ENCODE measurements at places on chromosomes 4 and X.

DNA sequence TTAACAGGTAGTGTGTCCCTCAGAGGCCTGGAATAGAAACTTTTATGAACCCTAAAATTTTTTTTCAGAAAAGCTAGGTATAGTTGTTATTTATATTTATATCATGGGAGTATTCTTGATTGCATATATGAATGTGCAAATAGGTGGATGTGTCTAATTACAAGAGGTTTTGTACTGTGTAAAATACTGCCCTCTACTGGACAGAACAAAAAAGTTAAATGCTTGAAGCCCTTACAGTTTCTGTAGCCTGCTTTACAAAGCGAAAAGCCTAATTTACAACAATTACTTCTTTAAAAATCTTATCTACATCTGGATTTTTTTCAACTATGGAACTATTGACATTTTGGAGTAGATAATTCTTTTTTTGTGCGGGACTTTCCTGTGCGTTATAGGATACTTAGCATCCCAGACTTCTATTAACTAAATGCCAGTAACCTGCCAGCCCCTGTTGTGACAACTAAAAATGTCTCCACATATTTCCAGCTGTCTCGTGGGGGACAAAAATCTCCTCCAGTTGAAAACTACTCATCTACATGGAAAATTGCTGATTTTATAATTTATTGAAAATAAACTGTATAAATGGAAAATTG lies 35.1 kb downstream of the ENPEP start:
- no peak for DNase-seq

DNA sequence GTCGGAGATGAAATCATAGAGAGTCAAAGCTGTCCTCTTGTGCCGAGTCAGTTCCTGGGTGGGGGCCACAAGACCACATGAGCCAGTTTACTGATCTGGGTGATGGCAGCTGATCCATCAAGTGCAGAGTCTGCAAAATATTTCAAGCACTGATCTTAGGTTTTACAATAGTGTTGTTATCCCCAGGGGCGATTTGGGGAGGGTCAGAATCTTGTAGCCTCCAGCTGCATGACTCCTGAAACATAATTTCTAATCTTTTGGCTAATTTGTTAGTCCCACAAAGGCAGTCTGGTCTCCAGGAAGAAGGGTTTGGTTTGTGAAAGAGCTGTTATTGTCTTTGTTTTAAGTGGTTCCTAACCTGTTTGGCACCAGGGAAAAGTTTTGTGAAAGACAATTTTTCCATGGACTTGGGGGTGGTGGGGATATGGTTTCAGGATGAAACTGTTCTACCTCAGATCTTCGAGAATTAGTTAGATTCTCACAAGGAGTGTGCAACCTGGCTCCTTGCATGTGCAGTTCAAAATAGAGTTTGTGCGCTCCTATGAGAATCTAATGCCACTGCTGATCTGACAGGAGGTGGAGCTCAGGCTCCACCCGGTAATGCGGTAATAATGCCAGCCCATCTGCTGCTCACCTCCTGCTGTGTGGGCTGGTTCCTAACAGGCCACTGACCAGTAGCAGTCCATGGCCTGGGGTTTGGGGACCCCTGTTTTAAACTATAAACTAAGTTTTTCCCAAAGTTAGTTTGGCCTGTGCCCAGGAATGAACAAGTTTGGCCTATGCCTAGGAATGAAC lies 29.2 kb downstream of the METAP1 start:
- DNase-seq, result no peak

- no peak for DNase-seq
Observed at GRCh38 chr4:104494822-104495559, at the start of gene CXXC4. TSS of gene CXXC4 (minus strand) at chr4:104494894. CDS start at chr4:104491802, 3,092 bp downstream.

DNA sequence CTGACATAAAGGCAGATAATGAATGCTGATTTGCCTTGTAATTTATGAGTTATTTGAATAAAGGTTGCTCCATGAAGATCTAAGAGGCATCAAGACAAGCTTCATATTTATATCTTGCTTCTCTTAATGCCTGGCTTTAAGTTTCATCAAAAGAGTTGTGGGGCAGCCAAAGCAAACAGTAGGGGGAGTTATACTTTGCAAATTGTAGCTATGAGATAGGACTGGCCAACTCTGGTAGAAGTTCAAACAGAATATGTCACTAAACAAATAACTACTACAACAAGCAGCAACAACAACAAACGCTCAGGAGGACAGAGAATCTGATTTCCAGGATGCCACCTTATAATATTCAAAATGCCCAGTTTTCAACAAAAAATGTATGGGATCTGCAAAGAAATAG lies 69.1 kb upstream of the PLAC1 start:
- DNase-seq, result no peak

DNA sequence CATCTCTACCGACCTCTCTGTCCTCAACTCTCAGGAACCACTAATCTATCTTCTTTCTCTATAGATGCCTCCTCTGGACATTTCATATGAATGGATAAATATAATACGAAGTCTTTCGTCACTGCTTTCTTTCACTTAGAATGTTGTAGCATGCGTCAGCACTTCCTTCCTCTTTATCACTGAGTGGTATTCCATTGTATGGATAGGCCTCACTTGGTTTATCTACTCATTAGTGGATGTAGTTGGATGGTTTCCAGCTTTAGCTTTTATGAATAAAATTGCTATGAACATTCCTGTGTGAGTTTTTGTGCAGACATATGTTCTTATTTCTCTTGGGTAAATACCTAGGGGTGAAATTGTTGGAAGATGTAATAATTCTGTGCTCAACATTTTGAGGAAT lies 528.2 kb upstream of the FAT1 start:
- no peak for DNase-seq

- DNase-seq, result peak; percentile 1
Observed at GRCh38 chr4:87559090-87559837, 30.1 kb upstream of the SPARCL1 start.

DNA sequence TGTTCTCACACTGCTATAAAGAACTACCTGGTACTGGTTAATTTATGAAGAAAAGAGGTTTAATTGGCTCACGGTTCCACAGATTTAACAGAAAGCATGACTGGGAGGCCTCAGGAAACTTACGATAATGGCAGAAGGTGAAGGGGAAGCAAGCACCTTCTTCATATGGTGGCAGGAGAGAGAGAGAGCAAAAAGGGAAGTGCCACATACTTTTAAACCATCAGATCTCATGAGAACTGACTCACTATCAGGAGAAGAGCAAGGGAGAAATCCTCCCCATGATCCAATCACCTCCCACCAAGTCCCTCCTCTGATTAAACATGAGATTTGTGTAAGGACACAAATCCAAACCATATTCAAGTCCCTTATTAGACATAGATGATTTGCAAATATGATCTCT lies 12.3 kb upstream of the RAP2C start:
- no peak for DNase-seq

GRCh38 chrX:103831803-103832544 lies at the start of gene RAB9B:
TSS of gene RAB9B (minus strand) at chrX:103832257. CDS start at chrX:103825784, 6,473 bp downstream.
- peak; percentile 50 for DNase-seq

GRCh38 chr4:3736806-3737205 lies 29.4 kb upstream of the ADRA2C start:
- DNase-seq, result no peak

GRCh38 chr4:72974694-72975487 lies 94.6 kb downstream of the COX18 start:
- no peak for DNase-seq

- DNase-seq, result no peak
Observed at GRCh38 chr4:25330335-25330734, 17.8 kb downstream of the ZCCHC4 start.

GRCh38 chrX:154056770-154057241 lies 37.1 kb upstream of the IRAK1 start:
- DNase-seq, result no peak

GRCh38 chr4:78737035-78737434 lies 39.1 kb upstream of the BMP2K start:
- DNase-seq, result no peak

GRCh38 chr4:181083757-181084361 lies 1159.3 kb upstream of the TENM3 start:
- DNase-seq, result no peak

- no peak for DNase-seq
Observed at GRCh38 chrX:71454222-71454621, 78.7 kb upstream of the OGT start.

- no peak for DNase-seq
Observed at GRCh38 chr4:108533876-108534275, 86.5 kb upstream of the RPL34 start.

DNA sequence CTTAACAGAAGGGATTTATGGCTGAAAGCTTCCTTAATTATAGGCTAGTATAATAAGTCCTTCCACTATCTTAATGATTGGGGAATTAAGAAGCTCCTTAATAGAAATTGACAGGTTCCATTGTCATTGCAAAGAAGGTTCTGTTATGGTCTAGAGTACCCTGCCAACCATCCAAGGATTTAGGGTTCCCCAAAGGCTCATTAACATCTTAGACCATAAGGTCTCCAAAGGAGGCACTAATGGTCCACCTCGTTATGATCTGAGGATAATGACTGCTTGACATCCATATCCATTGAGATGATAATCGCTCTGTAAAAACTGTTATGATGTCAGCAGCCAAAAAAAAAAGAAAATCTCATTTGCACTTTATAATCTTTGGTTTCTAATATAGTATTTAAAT lies 441.6 kb downstream of the GBA3 start:
- DNase-seq, result no peak

GRCh38 chrX:154459832-154460231 lies 1.8 kb downstream of the PLXNA3 start:
- no peak for DNase-seq

- DNase-seq, result no peak
Observed at GRCh38 chr4:4420421-4420820, 33.5 kb downstream of the NSG1 start.

DNA sequence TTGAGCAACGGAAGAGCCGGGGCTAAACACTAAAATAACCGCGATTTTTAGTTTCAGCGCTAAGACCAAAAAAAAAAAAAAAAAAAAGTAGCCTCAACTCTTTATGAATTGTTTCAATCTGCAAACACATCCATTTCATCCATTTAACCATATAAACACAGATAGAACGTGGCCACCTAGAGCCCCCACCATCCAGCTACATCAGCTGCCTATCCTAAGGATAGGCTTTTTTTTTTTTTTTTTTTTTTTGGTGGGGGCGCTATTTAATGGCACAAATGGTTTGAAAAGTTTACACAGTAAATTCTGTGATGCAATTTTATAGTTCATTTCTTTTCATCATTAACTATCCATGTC lies 492 bp upstream of the HDAC8 start:
- DNase-seq, result no peak

- no peak for DNase-seq
Observed at GRCh38 chrX:13311560-13311959, 8.3 kb downstream of the ATXN3L start.

DNA sequence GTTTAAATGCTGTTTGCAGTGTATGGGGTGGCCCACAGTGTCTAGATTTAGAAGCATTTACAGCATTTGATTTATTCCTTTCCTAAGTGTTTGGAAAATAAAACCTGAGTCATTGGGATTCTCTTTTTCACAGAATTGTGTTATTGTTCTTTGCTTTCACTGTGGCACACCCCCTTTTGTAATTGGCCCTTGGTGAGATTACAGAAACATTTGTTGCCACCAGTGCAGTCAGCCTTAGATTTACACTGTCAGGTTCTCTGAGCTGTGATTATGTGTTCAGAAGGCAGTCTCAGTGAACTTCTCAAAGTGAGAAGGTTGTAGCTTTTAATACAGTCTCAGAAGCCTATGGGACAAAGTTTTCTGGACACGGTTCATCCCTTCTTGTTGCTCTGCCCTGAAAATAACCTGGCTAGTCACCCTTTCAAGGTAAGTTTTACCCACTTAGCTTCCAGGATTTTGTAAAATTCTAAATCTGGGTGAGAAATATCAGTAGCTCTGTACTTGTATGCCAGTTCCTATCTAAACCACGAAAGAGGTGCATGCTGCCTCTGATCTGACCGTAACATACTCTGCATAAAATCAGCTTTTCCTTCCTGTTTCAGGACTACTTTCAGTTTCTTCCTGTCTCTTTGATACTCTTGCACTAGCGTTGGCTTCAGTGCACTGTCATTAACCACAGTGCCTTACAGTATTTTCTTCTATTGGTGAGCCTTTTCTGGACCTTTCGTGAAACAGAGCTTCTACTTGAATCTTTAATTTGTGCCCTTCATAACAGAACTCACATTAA lies 12.6 kb downstream of the RUFY3 start:
- DNase-seq, result no peak

- no peak for DNase-seq
Observed at GRCh38 chrX:56462389-56462788, 101.0 kb upstream of the UBQLN2 start.

DNA sequence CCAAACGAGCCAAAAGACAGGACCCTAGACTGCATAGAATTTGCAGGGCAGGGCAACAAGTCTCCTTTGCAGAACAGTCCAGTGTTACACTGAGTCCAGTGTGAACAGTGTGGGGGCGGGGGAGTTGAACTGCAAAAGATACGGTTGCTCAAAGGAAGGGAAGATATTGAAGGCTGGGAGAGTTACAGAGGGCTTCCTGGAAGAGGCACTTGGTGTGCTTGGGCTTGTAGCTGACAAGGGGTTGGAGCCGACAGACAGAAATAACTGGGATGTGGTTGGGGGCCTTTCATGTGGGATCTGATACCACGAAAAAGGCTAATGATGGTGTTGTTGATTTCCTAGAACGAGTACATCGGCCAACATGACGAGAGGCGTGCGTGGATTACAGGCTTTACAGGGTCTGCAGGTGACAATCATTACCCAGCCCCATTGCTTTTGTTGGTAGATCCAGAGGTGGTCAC lies 6.1 kb downstream of the XPNPEP2 start:
- no peak for DNase-seq
